ENCODE measurements at places on chromosomes 11 and 22.

- DNase-seq, result no peak
- no peaks in the 10 kb centered on the region for H3K4me1 ChIP-seq
- no peaks in the 10 kb centered on the region for H3K36me3 ChIP-seq
Measured at GRCh38 chr11:79287952-79288351, 152.9 kb downstream of the TENM4 start.

DNA sequence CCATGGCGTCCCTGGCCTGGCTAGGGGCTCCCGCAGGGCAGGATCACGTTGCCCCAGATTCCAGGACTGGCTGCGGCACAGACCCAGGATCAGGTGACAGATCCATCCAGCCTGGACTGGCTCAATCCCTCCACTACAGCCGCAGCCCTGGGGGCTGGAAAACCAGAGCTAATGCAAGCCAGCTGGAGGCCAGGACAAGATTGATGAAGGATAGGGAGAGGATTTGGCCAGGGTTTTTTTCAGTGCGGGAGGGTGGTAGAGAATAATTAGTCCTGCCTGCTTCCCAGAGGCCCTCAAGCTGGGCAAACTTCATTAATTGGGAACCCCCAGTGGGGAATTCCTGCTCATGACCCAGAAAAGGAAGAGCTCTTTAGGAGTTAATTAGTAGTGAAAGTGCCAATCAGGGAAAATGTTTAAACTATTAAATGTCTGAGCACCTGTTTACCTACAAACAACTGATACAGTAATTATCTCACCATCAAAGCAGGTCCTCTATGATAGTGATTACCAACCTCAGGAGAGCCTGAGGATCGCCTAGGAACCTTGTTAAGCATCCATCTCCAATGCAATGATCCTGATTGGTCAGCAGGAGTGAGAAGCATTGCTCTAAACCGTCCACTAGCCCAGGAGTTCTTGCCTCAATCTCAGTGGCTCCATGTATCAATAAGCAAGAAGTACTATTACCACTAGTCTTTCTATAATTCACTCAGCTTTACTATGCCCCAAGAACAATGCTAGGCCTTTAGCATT is 33.0 kb upstream of the MYOD1 start:
- H3K27me3 ChIP-seq, result peaks cover 12% of the 10 kb centered on the region
- no peaks in the 10 kb centered on the region for H3K36me3 ChIP-seq
- no peak overlapping the region for H3K4me3 ChIP-seq
- H3K4me1 ChIP-seq, result no peaks in the 10 kb centered on the region

- peak overlapping the region; percentile 93 for H3K27ac ChIP-seq
- H3K4me3 ChIP-seq, result peak overlapping the region; percentile 92
- peak; percentile 57 for DNase-seq
- H3K27me3 ChIP-seq, result no peaks in the 10 kb centered on the region
- peaks cover 48% of the 10 kb centered on the region for H3K4me1 ChIP-seq
Measured at GRCh38 chr22:30267382-30268302, 991 bp upstream of the OSM start.

- no peak overlapping the region for H3K27ac ChIP-seq
- H3K27me3 ChIP-seq, result peaks cover 7% of the 10 kb centered on the region
- H3K4me1 ChIP-seq, result no peaks in the 10 kb centered on the region
- no peak for DNase-seq
Measured at GRCh38 chr11:112783945-112784322, 177.3 kb upstream of the NCAM1 start.

DNA sequence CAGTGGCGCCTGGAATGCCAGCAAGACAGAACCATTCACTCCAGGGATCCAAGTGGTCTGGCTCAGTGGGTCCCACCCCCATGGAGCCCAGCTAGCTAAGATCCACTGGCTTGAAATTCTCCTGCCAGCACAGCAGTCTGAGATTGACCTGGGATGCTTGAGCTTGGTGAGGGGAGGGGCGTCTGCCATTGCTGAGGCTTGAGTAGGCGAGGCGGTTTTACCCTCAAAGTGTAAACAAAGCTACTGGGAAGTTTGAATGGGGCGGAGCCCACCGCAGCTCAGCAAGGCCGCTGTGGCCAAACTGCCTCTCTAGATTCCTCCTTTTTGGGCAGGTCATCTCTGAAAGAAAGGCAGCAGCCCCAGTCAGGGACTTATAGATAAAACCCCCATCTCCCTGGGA is 125.7 kb upstream of the DDI1 start:
- no peaks in the 10 kb centered on the region for H3K4me1 ChIP-seq
- peaks cover 8% of the 10 kb centered on the region for H3K36me3 ChIP-seq

GRCh38 chr22:18005201-18005926 is 19.0 kb downstream of the MICAL3 start:
- H3K4me1 ChIP-seq, result peaks cover 12% of the 10 kb centered on the region
- H3K27me3 ChIP-seq, result peaks cover 28% of the 10 kb centered on the region
- peaks cover 1% of the 10 kb centered on the region for H3K36me3 ChIP-seq
- no peak overlapping the region for H3K4me3 ChIP-seq
- DNase-seq, result no peak

GRCh38 chr11:86672007-86672621 is at the start of gene ME3:
Gene ME3 (minus strand): TSS chr11:86672616.
- peaks cover 63% of the 10 kb centered on the region for H3K27me3 ChIP-seq
- H3K4me3 ChIP-seq, result peak within 1 kb of the TSS; percentile 79
- peaks cover 15% of the 10 kb centered on the region for H3K4me1 ChIP-seq
- peak within 1 kb of the TSS; percentile 59 for H3K27ac ChIP-seq
- DNase-seq, result peak; percentile 55

DNA sequence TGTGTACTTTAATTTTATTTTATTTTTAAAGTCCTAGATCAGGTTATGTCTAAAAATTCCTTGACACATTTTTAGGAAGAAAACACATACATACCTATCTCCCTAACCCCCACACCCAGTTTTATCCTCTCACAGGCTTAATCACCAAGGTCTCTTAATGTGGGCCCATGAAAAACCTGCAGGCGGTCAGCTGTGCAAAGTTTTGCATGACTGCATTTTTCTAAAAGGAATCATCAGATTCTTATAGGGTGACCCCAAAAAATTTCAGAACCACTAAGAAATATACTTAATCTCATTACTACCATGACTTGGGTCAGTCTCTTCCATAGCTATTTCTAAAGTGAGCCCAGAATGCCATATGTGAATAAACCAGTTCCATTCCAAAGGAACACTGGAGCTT is 19.8 kb downstream of the SAA1 start:
- no peaks in the 10 kb centered on the region for H3K4me1 ChIP-seq
- H3K36me3 ChIP-seq, result peaks cover 16% of the 10 kb centered on the region
- no peaks in the 10 kb centered on the region for H3K27me3 ChIP-seq
- DNase-seq, result no peak
- no peak overlapping the region for H3K27ac ChIP-seq
- H3K4me3 ChIP-seq, result no peak overlapping the region

GRCh38 chr11:13338019-13338426 is 60.4 kb downstream of the BMAL1 start:
- H3K4me1 ChIP-seq, result peaks cover 69% of the 10 kb centered on the region
- no peaks in the 10 kb centered on the region for H3K27me3 ChIP-seq
- no peak for DNase-seq
- H3K27ac ChIP-seq, result peak overlapping the region; percentile 71
